Stimulated activated CD8-positive, alpha-beta memory T cell treated with anti-CD3 and anti-CD28 coated beads, Interleukin-4, amount 100 ng/mL, for 1 hour (primary cell): ENCODE measurements at places on chromosomes 2 and 18.

GRCh38 chr2:116074161-116074560, 1631.7 kb downstream of the DPP10 start:
- DNase-seq, result no peak

DNA sequence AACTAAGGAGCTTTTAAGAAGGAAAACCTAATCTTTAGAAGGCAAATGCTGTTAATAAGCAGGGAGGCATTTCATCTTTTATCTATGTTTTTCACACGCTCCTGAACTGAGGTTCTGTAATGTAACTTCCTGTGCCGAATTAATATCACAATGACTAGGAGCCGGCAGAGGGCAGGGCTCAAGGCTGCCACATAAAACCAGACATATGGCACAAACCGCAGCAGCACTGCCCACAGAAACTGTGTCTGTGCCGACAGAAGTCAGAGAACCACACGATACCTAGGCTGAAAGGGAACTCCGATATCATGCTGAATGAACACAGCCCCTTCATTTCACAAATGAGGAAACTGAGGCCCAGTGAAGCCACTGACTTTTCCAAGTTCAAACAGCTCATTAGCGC, 112.1 kb downstream of the EIPR1 start:
- no peak for DNase-seq

GRCh38 chr2:108965540-108966289, 23.3 kb downstream of the EDAR start:
- no peak for DNase-seq

DNA sequence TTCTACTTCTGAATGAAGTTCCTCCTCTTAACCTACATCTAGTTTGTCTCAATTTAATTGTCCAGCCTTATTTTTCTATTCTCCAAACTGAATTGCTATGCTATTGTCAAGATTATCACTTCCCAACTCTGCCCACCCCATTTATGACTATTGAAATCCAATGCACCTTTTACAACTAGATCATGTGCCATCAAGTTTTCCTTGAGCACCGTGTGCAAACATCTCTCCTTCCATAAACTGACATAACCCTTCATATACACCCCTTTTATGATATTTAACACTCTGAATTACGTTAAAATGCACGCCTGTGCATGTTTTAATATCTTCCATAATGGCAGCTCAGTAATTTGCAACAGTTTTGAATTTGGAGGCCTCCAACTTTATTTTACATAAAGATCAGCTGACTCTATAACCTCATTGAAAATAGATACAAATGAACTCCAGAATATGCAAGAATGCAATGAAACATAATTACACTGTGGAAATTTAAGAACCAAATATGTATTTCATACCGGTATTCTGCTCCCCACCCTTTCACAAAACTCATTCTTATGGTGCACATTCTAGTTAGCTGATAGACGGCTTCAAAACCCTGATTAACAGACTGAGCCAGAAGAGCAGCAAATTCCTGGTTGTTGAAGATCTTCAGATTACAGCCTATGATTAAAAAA, 85.5 kb downstream of the SMAD2 start:
- no peak for DNase-seq

DNA sequence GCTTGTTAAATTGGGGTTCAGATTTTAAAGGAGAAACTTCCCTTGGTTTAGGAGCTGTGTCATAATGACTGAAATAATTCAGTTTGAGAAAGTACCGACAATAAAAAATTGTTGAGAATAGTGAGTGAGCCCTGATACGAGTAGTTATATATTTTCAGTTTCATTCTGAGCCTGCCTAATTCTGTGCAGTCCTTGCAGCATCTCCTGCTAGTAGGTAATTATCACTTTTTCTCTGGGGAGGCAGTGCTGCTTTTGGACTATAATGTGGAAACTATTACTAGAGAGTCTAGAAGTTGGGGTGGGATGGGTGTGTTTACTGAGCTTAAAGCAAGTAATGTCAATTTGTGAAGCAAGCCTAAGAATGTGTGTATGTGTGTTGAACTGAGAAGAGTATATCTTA, 21.7 kb downstream of the ZNF638 start:
- no peak for DNase-seq
